ENCODE measurements at places on chromosomes 7 and 10.

GRCh38 chr10:4355350-4355749, 470.7 kb upstream of the AKR1E2 start:
- no peak for DNase-seq

- no peak for DNase-seq
Observed at GRCh38 chr10:71126432-71126831, 85.9 kb upstream of the UNC5B start.

DNA sequence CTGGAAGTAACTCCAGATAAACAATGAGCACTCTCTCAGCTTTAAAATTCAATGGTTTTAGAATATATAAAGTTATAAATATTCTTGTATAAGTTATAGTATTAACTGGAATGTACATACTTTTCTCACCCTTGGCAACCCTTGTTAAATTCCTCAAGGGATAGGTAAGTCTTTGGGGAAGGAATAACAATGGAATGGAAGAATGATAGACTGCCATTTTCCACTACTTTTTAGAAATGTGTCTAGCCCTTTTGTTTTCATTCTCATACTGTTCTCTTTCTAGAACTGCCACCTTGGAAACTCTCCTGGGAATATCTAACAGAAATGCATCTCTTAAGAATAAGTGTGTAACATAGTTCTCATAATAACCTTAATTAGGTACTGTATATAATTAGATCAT, 8.3 kb downstream of the KIF5B start:
- DNase-seq, result no peak

DNA sequence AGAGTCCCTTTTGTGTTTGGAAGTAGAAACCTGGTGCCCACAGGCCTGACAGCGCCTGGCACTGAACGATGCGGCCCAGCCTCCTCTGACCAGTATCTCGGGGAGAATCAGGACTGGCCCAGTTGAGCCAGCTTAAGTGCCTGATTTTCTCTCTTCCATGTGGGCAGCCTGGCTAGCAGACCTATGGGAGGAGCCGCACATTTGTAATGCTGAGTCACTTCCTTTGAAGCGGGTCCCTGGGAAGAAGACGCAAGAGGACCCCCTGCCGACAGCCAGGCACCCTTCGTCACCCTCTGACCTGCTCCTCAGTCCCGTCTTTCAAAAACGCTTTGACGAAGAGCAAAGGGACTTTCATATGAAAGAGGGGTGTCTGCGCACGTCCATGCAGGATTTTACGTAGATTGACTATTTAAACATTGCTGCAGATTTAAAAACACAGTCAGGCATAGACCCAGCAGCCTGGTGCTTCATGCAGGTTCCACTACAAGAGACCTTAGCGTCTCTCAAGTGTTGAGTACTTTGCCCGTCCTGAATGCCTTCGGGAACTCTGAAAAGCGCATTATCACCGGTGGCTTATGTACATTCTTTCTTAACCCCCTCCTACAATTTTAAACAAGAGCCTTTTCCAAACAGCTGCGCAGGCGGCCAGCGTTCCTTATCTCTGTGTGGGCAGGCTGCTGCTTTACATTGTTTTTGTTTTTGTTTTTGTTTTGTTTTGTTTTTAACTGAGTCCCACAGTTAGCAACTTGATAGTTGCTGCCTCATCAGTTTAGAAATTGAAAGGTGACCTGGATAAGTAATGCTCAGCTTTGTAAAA, 36.5 kb upstream of the AP5Z1 start:
- DNase-seq, result peak; percentile 36

GRCh38 chr10:32327364-32327691, 19.6 kb downstream of the EPC1 start:
- DNase-seq, result no peak

GRCh38 chr7:127901895-127902703, 129.1 kb downstream of the LRRC4 start:
- no peak for DNase-seq

- DNase-seq, result no peak
Observed at GRCh38 chr10:818010-818409, 113.5 kb downstream of the LARP4B start.

- no peak for DNase-seq
Observed at GRCh38 chr10:17984056-17984455, 32.3 kb downstream of the SLC39A12 start.

DNA sequence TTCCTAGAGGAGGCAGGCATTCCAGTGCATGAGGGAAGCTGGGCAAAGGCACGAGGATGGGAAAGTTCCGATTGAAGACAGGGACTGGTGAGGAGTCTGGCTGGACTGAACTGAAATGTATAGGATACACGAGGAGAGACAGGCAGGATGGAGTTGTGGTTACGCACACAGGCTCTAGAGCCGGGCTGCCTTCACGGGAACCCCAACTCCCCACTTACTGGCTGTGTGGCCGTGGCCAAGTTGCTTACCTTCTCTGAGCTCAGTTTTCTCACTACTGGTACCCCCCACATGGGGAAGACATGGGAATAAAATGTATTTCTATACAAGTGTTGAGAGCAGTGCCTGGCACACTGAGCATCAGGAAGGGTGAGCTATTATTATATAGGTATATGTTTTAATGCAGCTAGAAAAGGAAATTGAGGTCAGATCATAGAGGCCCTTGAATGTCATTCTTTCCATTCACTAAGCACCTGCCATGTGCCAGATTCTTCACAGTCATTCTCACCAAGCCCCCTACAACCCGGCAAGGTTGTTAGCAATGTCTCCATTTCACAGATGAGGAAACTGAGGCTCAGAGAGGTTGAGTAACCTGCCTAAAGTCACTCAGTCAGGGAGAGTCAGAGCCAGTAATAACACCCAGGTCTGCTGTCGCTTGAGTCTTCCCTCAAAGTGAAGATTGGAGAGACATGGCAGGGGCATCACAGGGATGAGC, 9.7 kb downstream of the CHST3 start:
- DNase-seq, result no peak

DNA sequence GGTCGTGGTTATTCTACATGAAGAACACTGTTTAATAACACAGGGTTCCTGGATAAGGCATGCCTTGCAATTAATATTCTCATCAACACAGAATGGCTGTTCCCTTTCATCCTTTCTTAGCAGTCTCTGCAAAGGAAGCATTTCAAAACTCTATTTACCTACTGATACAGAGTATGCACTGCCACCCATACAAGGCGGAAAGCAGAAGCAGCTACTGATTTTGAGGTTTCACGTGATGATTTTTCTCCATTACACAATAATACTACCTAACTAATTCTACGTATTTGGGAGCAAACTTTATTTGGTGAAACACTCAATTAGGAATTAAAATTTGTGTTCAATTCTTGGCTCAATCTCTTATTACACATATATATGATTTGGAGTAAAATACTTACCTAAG, 43.0 kb upstream of the COL1A2 start:
- no peak for DNase-seq

- peak; percentile 26 for DNase-seq
Observed at GRCh38 chr7:144384555-144385245, 18.8 kb downstream of the NOBOX start.

DNA sequence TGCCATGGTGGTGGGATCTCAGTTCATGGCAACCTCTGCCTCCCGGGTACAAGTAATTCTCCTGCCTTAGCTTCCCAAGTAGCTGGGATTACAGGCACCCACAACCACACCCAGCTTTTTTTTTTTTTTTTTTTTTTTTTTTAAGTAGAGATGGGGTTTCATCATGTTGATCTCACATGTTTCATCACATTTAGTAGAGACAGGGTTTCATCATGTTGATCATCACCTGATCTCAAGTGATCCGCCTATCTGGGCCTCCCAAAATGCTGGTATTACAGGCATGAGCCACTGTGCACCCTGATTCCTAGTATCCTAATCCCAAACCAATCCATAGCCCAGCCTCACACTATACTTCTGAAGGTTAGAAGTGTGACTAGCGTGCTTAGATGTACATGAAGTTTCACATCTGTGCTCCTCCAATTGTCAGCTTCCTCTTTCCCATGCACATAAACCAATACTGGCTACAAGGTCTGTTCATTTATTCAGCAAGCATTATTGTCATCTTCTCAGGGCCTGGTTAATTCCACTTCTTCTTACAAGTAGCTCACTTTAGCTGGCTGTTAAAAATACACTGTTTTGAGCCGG, 6.8 kb upstream of the NAT16 start:
- no peak for DNase-seq

DNA sequence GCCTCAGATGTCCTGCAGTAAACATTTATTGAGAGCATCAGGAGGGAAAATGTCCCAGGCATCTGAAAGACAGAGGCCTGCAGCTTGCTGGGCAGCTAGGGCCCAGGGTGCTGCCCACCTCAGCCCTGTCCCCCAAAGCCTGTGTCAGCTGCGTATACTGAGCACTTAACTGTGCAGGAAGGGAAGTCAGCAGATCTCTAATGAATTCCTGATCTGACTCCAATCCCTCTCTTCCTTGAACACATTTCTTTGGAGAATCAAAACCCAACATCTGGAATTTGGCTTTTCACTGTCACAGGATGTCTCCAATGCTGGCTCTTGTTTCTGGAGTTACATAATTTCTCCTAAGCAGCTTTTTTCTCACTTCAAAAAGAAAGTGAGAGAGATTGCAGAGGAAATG, 364.7 kb upstream of the NFE2L3 start:
- no peak for DNase-seq

GRCh38 chr10:110160522-110160921, 46.9 kb upstream of the MXI1 start:
- DNase-seq, result no peak

- no peak for DNase-seq
Observed at GRCh38 chr10:105145711-105146110, 504.6 kb downstream of the SORCS3 start.

DNA sequence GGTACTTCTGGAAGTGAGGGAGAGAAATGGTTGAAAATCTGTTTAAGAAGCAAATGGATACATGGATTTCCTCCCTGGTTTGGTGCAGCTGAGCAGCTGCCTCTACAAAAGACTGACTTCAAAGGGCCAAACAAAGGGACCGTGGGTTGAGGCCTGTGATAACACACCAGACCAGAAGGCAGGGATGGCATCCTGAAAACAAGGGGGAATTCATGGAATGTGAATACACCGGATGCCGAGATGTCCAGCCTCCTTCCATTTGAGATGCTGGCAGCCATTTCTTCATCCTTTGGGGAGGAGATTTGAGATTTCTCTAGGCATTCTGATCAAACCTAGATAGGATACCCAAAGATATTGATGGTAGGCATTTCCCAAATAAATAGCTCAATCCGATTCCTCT, 36.9 kb downstream of the TAF3 start:
- DNase-seq, result no peak

- DNase-seq, result no peak
Observed at GRCh38 chr7:156932006-156932405, 17.5 kb upstream of the NOM1 start.

DNA sequence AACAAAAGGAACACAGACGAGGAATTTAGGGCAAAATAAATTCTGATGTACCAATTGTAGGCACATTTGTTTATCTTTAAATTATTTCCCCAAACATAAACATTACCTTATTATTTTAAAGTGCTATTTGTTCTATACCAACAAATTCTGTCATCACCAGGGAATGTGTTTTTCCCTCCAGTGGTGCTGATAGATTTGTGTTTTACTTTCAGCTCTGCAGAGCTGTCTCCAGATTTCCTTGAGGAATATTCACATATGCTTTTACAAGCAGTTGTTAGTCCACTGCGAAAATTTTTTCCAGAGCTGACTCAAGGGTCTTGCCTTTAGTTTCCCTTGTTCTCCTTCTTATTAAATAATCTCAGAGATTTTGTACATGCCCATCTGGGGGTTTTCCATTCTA, 362.8 kb downstream of the PHF14 start:
- no peak for DNase-seq

DNA sequence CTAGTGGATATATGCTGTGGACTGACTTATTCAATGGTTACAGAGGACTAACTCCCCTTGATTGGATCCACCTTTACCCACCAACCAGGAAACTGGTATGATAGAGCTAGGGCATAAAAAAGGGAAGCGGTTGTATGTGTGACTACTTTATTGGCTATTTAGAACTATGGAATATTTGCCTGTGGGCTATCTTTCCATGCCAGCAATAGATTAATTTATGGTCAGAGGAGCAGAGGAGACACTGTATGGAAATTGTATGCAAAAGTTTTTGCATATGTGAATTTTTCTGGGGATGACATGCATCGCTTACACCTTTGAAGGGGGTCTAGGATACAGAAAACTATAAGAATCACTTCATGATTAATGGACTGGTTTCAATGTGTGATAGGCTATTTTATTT, 105.7 kb downstream of the LHFPL3 start:
- DNase-seq, result no peak

DNA sequence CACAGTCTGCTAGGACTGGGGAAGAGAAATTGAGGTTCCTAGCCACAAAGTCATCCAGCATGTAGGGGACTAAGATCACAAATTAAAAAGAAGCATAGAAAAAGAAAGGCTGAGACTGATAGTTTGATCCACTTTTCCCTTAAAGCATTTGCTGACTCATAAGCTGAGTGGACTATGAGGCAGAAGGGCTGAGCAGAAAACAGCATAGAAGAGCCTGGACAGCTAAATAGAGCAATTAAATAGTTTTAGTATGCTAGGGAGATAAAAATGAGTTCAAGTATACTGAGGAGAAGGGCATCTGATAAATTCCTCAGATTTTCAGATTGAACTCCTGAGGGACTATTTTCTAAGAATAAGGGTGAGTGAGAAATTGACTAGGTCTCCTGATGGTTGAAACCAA, 155.9 kb upstream of the EGR2 start:
- DNase-seq, result no peak

- no peak for DNase-seq
Observed at GRCh38 chr7:73896454-73896853, 35.5 kb downstream of the TMEM270 start.

GRCh38 chr7:151408839-151409666, 785 bp downstream of the WDR86 start:
- DNase-seq, result peak; percentile 31

- DNase-seq, result no peak
Observed at GRCh38 chr7:44466300-44467216, 23.9 kb downstream of the NUDCD3 start.

DNA sequence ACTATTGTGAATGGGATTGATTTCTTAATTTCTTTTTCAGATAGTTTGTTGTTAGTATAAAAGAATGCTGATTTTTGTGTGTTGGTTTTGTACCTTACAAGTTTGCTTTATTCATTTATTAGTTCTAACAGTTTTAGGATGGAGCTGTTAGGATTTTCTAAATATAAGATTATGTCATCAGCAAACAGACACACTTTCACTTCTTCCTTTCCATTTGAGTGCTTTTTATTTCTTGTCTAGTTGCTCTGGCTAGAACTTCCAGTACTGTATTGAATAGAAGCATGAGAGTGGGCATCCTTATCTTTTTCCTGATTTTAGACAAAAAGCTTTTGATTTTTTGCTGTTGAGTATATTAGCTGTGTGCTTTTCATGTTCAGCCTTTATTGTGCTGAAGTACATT, 81.5 kb downstream of the DNAH11 start:
- no peak for DNase-seq

DNA sequence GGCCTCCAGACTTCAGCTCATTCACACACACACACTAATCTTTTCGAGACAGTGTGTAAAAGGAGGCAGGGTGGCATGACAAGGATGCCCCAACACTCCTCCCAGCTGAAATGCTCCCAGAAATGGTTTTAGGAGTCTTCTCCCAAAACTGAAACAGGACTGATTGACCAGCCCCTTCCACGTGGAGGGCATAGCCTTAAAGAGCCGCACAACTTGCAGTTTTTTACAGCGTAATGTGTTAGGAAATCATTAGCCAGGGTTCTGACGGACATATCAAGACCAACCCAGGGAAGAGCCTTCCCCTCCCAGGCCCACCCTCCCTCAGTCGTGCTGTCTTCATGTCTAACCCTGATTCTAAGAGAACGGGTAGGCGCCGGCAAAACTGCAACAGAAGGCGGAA, 224.6 kb downstream of the TNS3 start:
- no peak for DNase-seq
